Dorsolateral prefrontal cortex (tissue), 122 donors: ENCODE measurements at places on chromosomes 6 and 20.
A peak's percentile ranks its signal among the peaks of the same experiment; 100 is the strongest.

GRCh38 chr20:58458342-58459057, 56.7 kb downstream of the APCDD1L start:
- DNase-seq = no peak

DNA sequence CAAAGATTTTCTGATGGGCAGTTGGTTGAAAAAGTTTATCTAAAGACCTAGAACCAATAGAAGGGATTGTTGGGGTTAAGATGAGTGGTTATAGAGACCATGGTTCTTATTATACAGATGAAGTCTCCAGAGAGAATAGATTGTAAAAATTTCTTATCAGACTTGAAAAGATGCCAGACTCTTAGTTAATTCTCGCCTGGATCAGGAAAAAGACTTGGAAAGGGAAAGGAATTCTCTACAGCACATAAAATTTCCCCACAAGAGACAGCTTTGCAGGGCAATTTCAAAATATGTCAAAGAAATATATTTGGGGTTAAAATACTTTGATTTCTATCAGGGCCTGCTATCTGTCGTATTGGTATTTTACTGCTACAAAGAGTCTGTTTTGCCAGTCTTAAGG, 582.6 kb downstream of the UTRN start:
- no peak for DNase-seq

GRCh38 chr6:36314221-36315014, 22.3 kb downstream of the BNIP5 start:
- no peak for DNase-seq

GRCh38 chr20:33387177-33387576, 14.1 kb downstream of the CDK5RAP1 start:
- DNase-seq = no peak

DNA sequence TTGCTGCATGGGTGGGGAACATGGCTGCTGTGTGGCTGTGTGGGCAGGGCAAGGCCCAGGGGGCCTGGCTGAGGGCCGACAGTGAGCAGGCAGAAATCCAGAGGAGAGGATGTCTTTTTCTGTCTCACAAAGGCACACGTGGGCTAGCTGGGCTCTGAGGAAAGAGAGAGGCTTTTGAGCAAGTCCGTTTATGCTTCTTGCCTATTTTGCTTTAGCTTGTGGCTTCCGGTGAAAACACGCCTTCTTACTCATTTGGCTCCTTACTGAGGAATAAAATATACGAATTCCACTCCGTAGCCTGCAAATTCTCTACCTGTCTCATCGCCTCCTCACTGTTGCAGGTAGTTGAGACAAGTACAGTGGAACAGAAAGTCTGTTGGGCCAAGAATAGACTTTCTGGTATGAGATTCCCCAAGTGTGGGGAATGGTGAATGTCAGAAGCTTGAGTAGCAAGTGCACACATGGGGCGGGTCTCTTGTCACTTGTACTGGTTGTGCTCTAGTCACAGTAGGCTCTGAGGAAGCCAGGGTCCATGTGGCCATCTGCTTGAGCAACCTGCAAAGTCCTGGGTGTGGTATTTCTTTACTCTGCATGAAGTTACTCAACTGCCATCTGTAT, 28.4 kb downstream of the WRNIP1 start:
- no peak for DNase-seq

GRCh38 chr6:116476002-116476678, 15.0 kb downstream of the CALHM6 start:
- no peak for DNase-seq

GRCh38 chr6:28251661-28252008, 434 bp downstream of the ZKSCAN4 start:
- no peak for DNase-seq

GRCh38 chr6:14284969-14285590, 167.5 kb downstream of the CD83 start:
- DNase-seq = no peak

GRCh38 chr6:49606721-49607390, 29.8 kb downstream of the RHAG start:
- DNase-seq = peak; percentile 3

- DNase-seq = no peak
Measured at GRCh38 chr6:169542491-169542890, 159.3 kb downstream of the WDR27 start.

- no peak for DNase-seq
Measured at GRCh38 chr20:53748821-53749421, 155.3 kb upstream of the ZNF217 start.

GRCh38 chr20:17605131-17605660, 35.3 kb downstream of the DSTN start:
- no peak for DNase-seq

GRCh38 chr6:142700671-142701312, 244.2 kb downstream of the HIVEP2 start:
- no peak for DNase-seq

- no peak for DNase-seq
Measured at GRCh38 chr20:38168791-38169589, 3.9 kb upstream of the TGM2 start.

GRCh38 chr6:100504786-100505737, 40.3 kb upstream of the SIM1 start:
- DNase-seq = no peak

GRCh38 chr6:151240791-151241642, 1.2 kb downstream of the AKAP12 start:
- DNase-seq = peak; percentile 65

GRCh38 chr20:2254333-2254732, 41.5 kb upstream of the TGM3 start:
- DNase-seq = no peak

DNA sequence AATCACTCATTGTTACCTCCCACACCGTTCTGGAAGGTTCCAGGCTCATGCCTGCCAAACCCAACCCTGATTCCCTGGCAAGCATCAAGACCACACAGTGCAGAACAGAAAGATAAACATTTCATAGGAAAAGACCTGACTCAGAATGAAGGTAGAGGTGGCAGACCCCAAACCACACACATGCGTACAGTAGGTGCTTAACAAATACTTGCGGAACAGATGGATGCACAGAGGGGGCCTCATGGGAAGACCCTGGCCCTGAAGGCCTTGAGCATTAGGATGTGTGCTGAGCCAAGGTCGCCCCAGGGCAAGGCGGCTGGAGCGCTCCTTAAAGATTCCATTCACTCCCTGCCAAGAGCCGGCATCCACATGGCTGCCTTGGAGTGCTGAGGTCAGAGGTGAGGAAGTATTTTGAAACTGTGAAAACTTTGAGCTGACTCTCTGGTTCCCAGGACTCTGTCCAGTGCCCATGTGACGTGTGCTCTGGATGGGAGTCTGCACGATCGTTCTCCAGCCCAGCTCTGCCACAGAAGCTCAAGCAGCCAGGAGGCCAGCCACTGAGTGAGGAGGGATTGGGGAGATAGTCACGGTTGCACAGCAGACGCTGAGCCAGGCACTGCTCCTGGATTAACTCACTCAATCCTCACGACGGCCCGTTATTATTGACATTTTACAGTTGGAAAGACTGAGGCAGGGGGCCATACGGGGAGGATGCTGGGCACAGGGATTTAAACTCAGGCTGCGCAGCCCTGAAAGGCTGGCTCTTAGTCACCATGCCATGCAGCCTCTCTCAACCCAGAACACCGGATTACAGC, 65.5 kb upstream of the AFDN start:
- no peak for DNase-seq

GRCh38 chr6:138107752-138108592, 753 bp upstream of the PERP start:
- no peak for DNase-seq

GRCh38 chr6:167673946-167674345, 152.8 kb upstream of the AFDN start:
- DNase-seq = no peak

GRCh38 chr6:40881501-40881900, 157.5 kb downstream of the UNC5CL start:
- DNase-seq = no peak

DNA sequence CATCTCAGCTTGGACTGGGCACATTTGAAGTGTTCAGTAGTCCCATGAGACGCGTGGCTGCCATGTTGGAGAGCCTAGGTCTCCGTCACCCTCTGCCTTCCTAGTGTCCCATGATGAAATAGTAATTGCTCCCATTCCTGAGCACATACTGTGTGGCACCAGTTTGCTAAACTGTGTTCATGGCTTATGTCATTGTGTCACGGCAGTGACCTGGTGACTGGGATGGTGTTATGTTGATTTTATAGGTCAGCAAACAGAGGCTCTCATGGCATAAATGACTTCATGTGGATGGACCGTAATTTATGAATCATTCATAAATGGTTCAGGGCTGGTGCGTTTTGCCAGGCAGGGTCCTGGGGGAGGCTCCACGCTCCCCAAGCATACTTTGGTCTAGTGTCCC, 3.8 kb downstream of the BCAS4 start:
- DNase-seq = no peak

GRCh38 chr20:25063981-25064380, 6.0 kb upstream of the ACSS1 start:
- DNase-seq = no peak

DNA sequence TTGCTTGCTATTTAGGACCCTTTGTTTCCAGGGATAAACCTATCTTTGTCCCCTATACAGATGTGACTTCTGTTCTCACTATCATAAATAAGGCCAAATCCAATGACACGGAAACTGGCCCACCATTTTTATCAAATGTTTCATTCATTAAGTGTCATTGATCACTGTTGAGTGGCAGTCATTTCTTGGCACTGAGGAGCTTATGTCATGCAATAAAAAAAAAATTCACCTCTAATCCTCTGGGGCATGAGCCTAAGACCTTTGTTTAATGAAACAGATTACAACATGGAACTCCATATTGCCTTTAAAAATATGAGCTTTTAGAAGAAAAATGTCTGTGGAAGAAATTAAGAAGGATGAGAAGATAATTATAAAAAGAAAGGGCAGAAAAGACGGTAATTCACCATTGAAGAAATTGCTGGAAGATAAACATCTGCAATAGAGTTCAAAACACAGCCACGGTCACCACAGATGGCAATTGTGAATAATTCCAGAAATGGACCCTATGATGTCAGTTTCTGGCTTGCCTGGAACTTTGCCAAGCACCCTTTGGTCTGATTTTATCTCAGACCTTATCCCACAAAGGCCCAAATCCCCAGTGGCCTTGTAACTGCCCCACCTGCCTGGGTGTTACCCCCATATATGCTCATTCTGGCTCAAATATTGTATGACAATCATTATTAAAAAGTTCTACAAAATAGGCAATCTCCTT, 91.1 kb downstream of the DST start:
- no peak for DNase-seq
